Lower lobe of right lung (tissue), 2 donors: ENCODE measurements at places on chromosomes 5 and 9. TPM values are rescaled to one million over a fixed set of nuclear protein-coding genes. Genes with fewer than 3 reads are reported as not detected.

- DNase-seq, result no peak
- no peaks in the 10 kb centered on the region for H3K27me3 ChIP-seq
- no peak overlapping the region for H3K27ac ChIP-seq
Measured at GRCh38 chr5:78005021-78005785, 229.1 kb upstream of the TBCA start.

- H3K36me3 ChIP-seq, result no peaks in the 10 kb centered on the region
- H3K4me1 ChIP-seq, result no peaks in the 10 kb centered on the region
- peaks cover 13% of the 10 kb centered on the region for H3K27me3 ChIP-seq
- no peak overlapping the region for H3K4me3 ChIP-seq
Measured at GRCh38 chr5:170416526-170416925, 27.4 kb upstream of the KCNMB1 start.

C1QTNF2 gene
- total RNA-seq, result 1.6 TPM

TAF1L gene
- not detected for total RNA-seq

SLC25A2 gene
- total RNA-seq, result 0.71 TPM
